ENCODE measurements at places on chromosomes 5 and 9.

DNA sequence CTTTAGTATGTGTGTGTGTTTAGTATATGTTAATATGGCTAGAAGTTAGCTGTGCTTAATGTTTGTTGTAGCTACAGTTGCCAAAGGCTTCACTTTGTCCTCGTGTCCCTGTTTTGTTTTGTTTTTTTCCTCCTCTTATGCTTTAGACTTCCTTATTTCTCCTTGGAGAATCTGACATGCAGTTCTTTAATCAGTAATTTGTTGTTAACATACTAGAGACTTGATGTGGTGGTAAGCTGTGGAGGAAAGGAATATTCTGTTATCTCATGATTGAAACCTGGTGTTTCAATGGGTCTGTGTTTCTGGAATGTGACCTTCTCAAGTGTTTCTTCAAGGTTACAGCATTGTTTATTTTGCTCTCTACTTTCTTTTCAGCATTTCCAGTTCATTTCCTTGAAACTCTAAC lies 515.6 kb upstream of the ST8SIA4 start:
- DNase-seq: no peak

DNA sequence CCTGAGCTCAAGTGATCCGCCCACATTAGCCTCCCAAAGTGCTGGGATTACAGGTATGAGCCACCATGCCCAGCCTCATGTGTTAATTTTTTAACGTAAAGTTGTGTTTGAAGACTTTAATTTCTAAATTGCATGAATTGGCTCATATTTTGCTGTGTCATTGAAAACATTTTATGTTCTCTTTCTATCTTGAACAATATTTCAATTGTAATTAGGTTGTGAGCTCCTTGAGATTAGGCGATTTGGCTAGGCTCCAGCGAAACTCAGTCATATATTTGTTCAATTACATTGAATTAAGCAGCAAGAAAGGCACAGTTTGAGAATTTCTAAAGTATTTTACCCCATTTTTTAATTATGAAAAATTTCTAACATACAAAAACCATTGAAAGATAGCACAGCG lies 34.0 kb downstream of the GAPVD1 start:
- DNase-seq: no peak

DNA sequence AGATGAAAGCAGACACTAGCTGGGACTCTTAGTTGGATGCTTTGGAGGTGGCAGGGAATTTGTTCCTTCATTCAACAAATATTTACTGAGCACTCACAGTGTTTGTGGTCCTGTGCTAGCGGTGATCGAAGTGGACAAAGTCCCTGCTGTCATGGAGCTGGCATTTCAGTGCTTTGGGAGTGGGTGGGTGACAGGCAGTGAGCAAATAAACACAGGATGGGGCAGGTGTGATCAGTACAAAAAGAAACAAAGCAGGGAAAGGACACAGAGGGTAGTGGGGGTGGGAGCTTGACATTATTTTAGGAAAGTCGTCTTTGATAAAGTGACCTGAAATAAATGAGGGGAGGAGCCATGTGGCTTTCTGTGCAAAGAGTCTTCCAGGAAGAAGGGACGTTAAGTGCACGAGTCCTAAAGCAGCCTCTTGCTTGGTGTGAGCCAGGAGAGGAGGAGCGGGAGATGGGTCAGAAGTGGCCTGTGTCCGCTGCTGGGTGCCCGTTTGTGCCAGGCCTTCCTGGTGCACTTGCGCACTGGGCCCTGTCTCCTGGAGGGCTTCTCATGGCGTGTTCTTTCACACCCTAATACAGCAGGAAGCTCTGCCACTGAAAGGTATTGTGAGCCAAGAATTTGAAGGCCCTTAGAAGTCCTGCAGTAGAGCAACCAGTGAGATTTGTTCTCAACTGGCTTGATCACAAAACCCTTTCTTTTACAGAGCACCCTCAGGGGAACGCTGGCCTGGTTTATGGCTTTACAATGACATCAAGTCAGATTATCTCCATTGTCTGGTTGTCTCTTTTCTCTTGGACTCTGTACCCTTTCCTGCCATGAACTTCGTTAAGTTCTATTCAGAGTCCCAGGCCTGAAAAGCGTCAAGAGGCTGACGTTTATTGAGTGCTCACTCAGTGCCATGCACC lies 14.8 kb downstream of the NDST1 start:
- DNase-seq: peak; percentile 43

DNA sequence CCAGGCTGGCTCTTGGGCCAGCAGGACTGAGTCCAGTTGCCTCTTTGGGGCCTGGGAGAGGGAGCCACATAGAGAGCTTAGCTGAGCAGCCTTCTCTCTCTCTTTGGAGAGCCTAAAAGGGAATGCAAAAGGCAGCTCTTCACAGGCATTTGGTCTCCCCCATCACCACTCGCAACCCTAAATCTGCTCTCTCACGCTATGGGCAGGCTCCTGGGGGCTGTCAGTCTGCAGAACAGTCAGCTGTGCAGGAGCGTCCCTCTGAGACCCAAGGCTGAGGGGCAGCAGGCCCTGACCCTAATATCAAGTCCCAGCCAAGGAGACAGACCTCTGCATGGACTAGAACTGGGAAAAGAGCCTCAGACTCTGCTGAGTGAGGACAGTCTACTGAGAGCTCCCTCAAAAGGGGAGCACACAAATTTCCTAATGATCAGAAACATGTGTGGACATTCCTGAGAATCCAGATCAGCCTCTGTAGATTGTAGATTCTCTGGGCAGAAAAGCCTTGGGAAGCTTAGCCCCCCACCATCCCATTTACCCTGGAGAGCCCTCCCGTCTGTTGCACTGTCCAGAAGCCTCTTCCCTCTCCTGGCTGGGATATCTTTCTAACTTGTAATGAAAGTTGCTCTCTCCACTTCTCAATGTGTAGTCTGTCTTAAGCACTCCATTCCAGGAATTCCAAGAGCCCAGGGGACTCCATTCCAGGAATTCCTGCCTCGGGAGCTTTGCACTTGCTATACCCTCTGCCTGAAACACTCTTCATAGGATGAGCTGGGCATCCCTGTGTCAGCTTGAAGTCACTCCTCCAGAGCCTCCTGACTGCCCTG lies 79.4 kb downstream of the FAM114A2 start:
- peak; percentile 22 for DNase-seq

DNA sequence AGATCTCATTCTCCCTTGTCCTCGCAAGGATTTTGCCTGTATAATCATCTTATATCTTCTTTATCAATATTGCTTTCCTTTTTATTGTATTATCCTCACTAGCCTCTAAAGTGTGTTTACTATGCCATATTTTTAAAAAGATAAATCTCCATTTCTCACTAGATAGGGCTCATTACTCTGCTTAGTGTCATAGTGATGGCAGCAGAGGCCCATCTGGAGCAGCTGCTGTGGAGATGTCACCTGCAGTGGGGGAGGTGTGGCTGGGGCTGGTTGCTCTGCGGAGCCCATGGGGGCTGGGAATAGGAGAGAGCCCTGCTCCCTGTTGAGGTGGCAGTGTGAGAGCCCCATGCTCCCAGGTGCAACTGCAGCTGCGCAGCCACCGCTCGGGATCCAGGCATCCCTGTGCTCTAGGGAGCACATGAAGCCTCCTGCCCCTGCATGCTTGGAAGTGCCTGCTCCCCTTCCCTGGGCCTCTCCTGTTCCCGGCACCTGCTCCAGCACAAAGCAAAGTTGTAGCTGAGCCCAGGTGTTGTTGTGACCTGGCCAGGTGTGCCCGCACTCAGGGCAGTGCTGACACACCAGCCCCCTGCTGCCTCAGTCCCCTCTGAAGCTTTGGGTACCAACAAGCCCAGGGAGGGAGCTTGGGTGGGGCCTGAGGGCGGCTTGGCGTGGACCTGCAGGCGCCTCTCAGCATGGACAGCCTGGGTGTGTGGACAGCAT lies 144.6 kb upstream of the MRPS30 start:
- no peak for DNase-seq
